Left lung (tissue), 14 donors: ENCODE measurements at places on chromosomes 16 and 17.

DNA sequence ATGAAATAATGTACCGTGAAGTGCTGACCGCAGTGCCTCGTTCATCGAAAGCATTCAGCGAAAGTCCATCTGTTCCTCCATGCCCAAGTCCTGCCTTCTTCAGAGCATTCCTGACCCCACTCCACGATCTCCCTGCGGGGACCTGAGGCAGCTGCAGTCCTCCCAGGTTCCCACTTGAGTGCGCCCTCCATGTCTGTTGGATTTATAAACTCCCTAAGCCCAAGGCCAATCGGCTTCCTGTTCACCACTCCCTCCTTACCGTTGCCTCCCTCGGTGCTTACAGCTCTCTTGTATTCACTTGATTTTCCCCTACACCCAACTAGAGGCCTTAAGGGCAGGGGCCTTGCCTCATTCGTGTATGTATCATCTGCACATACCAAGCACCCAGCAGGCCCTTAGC, 2.8 kb downstream of the RAD51D start:
- no peak for DNase-seq

DNA sequence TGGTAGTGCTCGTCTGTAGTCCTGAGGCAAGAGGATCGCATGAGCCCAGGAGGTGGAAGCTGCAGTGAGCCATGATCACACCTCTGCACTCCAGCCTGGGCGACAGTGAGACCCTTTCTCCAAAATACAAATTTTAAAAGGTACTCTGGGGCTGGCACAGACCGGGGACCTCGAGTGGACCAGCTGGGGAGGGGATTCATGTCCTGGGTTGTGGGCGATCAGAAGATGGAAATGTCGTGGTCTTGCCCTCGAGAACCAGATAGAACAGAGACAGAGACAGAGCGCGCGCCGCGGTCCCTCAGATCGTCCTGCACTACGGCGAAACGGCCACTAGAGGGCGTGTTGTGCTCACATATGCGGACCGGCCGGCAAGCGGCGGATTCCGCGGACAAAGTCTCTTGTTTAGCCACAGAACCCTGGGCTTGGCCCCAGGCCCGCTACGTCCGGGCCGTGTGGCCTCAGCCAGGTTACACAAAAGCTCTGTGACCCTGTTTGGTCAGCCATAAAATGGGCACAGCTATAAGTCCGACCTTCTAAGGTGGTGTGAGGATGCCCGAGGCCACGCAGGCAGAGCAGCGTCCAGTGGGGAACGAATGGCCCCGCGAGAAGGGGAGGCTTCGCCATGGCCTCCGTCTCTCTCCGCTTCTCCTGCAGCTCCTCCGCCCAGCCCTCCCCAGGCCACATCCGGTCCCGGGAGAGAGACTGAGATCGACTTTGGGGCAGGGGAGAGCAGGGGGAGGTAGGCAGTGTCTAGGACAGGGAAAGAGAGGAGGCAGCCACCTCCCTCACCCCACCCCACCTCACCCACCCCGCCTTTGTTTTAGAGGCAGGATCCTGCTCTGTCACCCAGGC, 14.6 kb upstream of the SBK1 start:
- DNase-seq = peak; percentile 87

GRCh38 chr16:70737377-70738082, 51.7 kb upstream of the MTSS2 start:
- DNase-seq = peak; percentile 68

- DNase-seq = no peak
Observed at GRCh38 chr17:19614900-19615299, 33.7 kb upstream of the ALDH3A2 start.

DNA sequence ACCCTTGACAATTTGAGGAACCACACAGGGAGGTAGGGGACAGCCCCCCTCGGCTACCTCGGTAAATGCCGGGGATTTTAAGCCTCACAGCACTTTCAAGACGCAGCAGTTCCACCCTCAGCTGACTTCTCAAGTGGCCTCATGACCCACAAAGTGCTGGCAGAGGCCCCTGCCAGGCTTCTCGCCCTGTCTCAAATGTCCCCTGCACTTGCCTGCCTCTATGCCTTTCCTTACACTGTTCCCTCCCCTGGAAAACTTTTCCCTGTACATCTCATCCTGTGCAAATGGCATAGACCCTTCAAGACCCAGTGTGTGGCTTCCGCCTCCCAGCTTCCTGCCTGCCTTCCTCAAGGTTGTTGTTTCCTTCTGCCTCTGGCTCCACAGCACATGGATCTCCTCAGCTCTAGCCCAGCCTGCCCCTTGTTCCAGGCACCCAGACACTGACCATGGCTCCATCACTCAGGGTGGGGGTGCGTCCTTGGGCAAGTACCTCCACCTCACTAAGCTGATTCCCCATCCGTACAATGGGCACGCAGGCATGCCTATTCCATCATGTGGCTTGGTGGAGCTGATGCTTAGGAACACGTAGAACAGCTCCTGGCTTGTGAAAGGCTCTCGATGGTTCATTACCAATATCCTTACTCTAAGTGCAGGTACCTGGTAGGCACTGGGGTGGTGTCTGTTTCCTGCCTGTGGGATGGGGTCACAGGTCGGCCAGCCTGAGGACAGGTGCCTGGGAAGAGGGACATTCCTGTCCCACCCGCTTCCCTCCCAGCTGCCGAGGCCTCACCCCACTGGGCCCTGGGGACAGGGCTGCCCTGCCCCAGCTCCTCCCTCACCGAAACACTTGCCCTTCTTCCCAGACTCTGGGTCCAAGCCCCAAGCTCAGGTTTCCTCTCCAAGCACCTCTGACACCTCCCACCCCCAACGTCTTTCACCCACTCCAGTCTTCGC, 24.0 kb downstream of the MMP15 start:
- DNase-seq = no peak

GRCh38 chr17:28151001-28151400, 108.5 kb downstream of the NLK start:
- no peak for DNase-seq

DNA sequence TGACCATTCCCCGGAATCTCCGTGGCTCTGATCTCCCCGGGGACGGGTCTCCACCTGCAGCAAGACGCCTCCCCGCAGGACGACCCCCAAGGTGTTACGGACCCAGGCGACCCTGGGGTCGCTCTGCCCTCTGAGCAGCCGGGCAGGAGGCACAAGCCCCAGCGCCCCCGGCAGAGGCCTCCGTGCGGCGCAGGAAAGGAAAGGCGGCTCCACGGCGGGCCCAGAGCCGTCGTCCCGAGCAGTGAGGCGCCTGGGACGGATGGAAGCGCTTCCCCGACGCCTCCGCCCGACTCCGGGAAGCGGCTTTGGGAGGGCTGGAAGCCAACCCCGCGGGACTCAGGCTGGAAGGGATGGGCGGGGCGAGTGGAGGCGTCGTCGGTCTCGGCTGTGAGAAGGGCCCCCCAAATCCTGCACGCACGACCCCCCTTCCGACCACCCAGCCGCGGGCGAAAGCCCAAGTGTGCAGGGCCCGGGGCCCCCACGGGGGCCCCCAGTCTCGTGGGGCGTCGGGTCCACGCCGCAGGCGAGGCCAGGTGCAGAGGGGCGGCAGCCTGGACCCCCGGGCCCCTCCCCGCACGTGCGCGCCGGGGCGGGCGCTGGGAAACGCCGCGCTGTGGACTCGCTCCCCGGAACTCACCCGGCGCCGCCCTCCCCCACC, 32.7 kb upstream of the RPH3AL start:
- DNase-seq = no peak

DNA sequence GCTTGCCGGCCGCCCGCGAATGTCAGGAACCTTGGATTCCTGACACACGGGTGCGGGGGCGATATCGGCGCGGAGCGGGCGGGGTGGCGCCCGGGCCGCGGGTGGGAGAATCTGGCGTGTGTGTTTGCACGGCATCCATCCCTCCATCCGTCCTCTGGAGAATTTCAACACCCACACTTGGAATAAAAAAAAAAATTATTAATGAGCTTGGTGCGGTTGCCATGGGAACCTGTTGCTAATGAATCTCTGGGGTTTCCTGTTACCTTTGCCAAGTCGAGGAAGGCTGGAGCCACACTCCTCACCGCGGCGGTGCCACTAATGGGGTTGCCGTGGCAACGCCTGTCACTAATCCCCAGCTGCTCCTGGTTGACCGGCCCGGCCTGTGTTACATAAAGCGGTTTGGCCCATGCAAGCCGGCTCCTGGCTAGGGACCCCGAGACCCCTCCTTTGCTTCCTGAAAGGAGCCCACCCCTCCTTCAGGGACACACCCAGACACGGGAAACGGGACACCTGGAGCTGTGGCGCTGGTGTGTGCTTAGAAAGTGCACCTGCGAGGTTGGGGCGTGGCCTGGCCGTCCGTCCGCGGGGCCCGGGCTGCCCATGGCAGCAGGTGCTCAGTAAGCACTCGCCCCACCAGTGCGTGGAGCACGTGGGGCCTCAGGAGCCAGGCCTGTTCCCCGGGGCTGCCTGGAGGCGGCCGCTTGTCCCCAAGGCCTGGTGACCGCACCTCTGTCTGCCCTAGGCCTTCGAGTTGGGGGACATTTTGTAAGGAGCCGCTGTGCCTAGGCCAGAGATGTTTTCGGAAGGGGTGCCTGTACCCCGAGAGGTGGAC, 14.6 kb downstream of the CACNA1H start:
- DNase-seq = no peak

DNA sequence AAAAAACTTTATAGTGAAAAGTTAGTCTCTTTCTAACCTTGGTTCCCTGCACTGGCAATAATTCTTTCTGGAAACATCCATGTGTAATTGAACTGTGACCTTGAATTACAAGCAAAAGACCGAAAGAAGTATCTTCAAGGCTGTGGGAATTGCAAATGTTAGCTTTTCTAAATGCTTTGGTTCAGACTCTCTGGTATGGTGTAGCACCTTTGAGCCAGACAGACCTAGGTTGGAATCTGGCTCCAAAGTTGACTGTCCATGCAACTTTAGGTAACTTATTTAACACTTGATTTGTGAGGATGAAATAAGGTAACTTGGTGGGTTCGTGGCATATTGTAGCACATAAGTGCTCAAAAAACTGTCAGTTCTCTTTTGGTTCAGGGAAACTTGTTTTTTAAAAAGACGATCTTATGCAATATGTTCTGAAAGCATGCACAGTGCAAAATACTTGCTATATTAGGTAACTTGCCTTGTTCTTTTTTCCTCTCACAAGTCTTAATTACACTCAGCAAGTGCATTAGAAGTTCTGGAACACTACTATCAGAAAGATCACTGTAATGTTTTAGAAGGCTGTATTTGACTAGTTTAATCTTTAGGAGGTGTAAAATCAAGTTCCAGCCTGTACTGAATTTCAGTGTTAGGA, 46.3 kb downstream of the TANGO6 start:
- no peak for DNase-seq

- DNase-seq = no peak
Observed at GRCh38 chr17:38322897-38323296, 20.9 kb downstream of the GPR179 start.

DNA sequence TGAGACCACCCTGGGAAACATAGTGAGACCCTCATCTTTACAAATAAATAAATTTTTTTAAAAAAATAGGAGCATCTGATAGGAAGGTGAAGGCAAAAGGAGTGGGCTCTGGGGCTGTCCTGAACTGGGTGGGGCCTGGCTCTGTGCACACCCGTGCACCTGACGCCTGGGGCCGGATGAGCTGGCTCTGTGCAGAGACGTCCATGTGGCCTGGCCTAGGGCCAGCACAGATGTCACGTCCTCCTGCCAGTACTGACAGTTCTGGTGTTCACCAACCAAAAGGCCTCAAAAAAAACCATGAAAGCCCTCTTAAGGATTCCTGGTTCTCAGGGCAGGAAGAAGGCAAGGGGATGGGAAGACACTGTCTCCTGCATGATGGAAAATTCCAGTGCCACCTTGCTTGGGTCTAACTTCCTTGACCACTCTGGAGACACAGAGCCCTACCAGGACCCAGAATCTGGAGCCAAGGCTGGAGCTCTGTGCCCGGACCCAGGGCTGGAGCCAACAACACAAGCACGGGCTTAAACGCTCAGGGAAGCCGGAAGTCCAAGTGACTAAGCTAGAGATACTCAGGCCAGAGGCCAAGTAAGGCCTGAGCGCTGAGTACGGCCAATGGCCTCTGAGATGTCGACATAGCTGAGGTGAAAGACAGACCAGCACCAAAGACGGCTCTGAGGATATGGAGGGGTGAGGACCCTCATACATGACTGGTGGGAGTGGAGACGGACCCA, 32.9 kb downstream of the COPRS start:
- DNase-seq = no peak

DNA sequence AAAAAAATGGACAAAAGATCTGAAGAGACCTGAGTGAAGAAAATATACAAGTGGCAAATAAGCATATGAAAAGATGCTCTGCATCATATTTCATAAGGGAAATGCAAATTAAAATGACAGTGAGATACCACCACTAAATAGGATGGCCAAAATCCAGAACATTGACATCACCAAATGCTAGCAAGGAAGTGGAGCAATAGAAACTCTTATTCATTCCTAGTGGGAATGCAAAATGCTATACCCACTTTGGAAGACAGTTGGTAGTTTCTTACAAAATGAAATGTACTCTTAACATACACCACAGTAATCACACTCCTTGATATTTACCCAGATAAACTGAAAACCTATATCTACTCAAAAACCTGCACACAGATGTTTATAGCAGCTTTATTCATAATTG, 33.6 kb downstream of the DHRS7B start:
- no peak for DNase-seq

GRCh38 chr17:55845385-55845784, 94.5 kb downstream of the PCTP start:
- peak; percentile 55 for DNase-seq

DNA sequence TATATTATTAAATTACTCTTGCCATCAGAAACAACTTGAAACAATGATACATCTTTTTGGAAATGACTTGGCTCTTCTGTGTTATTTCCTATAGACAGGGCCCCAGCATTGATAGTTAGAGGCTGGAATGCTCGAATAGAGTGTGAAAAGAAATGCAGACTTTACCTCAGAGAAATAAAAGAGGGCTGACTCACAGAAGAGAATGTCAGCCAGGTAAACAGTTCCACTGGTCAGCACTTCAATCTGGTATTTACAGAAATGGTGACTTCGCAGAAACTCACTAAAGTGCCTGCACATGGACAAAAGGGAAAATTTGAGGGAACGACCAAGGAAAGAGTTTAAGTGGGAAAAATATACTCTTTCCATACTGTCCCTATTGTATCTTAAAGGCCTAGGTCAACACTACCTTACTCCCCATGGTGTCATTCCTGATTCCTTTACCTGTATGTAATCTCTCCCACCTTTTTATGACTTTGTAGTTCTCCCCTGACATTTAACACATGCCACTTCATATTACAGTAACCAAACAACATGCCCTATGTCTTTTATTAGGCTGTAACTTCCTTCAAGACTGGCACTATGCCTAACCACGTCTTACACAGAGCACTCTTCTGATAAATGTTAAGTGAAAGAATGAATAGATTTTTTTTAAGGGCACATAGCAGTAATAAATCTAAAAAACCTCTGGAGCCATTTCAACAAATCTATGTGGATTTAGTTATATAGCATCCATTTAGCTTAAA, 36.7 kb downstream of the AKAP10 start:
- DNase-seq = peak; percentile 4

DNA sequence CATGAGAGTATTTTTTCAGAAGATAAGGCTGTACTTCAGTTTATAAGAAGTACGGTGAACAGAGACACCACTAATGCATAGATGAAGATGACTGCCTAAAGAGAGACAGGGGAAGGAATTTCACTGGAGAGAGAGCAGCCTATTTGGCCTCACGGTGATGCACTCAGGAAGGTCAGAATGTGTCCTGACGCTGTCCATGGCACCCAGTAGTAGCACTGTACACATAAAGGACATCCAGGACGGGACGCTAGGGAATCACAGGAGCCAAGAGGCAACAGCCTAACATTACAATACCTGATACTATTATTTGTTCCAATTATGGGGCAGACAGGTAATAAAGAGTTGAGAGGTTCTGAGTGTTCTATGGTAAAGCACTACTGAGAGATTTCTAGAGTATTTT, 24.9 kb upstream of the LRRC37A start:
- no peak for DNase-seq
